ENCODE measurements at places on chromosomes 1 and 21. TPM values are rescaled to one million over a fixed set of nuclear protein-coding genes. Genes with fewer than 3 reads are reported as not detected.
A peak's percentile ranks its signal among the peaks of the same experiment; 100 is the strongest.

- no peak for DNase-seq
These were observed 25.7 kb upstream of the KCNK1 start for GRCh38 chr1:233587958-233588799.

- no peak for DNase-seq
These were observed 9.4 kb upstream of the PIK3C2B start for GRCh38 chr1:204503913-204504519.

DNA sequence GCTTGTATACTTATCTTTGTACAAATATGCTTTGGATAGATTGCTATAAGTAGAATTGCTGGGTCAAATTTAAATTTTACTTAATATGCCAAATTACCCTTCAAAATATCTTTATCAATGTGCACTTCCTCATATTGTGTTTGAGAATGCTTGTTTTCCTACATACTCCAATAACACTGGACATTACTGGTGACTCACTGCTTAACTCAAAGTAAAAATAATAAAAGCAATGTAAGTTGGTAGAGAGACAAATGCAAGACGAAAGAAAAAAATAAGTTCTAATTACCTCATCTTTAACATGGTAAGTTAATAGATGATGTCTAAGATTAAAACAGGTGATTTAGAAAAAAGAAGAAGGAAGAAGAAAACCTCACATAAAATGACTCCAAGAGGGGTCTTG is 7.9 kb upstream of the SH3GLB1 start:
- DNase-seq: peak; percentile 10

DNA sequence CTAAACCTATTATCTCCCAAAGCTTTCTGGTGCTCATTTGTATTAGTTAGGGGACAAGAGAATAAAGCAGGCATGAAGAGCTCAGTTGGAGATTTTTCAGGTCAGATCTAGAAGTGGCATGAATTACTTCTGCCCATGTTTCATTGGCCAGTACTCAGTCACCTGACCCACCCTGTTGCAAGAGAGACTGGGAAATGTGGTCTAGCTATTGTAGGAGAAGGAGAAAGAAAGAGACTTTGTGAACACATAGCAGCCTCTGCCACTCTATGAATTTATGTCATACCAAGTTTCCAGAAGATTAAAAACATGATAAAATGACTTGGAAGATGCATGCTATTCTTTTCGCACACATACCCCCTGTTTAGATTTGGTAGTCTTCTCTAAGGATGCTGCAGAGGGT is 302.3 kb upstream of the RUNX1 start:
- no peak for DNase-seq

- DNase-seq: no peak
These were observed 8.1 kb downstream of the SDC3 start for GRCh38 chr1:30900486-30900885.

GRCh38 chr21:31235671-31236450 is 108.2 kb downstream of the TIAM1 start:
- DNase-seq: peak; percentile 82

DNA sequence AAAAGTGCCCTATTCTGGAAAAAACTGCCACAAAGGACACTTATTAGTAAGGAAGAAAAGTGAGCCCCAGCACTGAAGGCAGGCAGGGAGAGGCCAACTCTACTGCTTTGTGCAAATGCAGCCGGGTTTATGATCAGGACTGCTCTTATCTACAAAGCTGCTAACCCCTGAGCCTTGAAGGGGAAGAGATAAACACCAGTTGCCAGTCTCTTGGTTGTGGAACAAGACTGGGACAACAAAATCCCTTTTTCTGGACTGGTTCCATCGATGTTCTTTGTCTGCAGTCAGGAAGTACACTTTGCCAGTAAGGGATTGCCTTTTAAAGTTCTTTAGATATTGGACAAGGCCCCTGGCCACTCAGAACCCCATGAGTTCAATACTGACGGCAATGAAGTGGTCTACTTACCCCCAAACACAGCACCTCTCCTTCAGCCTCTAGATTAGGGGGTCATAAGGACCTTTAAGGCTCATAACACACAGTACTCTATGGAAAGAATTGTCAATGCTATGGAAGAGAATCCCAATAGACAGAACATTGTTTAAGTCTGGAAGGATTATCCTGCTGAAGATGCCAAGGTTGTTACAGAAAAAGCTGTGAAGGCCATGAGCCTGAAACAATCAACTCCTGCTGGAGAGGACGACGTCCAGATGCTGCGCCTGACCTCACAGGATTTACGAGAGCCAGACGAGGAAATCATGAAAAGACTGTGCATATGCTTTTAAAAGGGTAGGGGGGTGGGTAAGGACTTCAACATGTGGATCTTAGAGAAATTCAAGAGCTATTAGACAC is 43.6 kb downstream of the GNB1 start:
- no peak for DNase-seq

GRCh38 chr1:236204039-236204438 is 61.7 kb downstream of the GPR137B start:
- peak; percentile 5 for DNase-seq

- no peak for DNase-seq
These were observed 281.8 kb downstream of the BARHL2 start for GRCh38 chr1:90435351-90435750.

GRCh38 chr1:16175610-16176553 is 20.0 kb upstream of the EPHA2 start:
- DNase-seq: peak; percentile 77

- DNase-seq: no peak
These were observed 18.6 kb upstream of the TMPRSS2 start for GRCh38 chr21:41526478-41527087.

GRCh38 chr1:176382163-176382562 is 80.8 kb upstream of the PAPPA2 start:
- no peak for DNase-seq

GRCh38 chr21:26583769-26584168 is 10.7 kb upstream of the CYYR1 start:
- DNase-seq: no peak

GRCh38 chr1:210692796-210693195 is 364.1 kb downstream of the HHAT start:
- no peak for DNase-seq

DNA sequence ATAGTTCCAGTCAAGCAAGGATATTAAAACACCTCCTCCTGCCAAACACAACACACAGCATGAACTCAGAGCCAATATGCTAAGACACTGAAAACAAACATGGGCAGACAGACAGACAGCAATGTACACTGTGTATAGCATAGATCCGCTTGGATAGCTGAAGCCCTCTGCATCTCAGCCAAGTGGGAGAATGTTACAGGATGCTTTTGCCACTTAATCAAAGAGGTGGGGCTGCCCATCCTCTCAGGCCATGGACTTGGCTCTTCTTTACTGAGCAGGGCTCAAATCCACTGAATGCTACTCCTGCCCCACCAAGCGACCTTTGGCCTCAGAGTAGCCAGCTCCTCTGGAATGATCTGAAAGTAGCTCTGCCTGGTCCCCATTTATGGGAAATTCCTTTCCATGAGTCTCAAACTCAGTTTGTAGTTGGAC is 64.7 kb upstream of the NGF start:
- no peak for DNase-seq

DNA sequence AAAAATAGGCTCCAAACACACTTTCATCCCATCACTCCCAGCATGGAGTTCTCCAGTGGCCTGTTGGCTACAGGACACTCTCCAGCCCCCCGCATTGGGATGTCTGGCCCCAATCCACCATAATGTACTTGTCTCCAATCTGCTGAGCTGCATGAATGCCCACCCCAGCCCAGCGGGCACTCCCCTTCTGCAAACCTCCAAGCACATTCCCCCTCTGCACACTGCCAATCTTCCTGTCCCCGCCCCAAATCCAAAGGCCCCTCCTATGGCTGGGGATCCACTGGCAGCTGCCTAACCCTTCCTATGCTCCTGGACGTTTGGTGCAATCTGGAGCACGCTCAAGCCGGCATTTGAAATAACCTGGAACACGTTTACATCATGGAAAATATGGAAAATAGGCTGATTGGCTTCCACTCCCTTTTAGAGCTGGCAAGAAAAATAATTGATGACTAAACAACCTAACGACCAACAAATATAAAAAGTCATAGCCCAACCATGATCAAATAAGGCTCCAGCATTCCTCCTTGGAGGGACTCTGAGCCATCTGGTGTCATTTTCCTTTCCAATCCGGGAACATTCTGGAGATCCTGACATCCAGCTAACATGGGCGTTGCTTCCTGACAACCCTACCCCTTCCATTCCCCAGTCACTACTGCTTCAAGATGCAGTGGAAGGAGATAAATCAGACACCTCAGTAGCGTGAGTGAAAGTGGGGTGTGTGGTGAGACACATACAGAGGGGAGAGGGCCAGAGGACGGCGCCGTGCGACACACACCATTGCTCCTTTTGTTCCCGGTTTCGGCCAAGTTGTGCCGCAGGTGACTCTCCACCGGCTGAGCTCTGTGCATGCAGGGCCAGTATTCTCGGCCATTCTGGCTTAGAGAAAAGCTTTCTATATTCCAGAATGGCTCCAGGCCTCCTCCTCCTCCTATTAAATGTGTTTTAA is 41.6 kb downstream of the PDE9A start:
- no peak for DNase-seq

DNA sequence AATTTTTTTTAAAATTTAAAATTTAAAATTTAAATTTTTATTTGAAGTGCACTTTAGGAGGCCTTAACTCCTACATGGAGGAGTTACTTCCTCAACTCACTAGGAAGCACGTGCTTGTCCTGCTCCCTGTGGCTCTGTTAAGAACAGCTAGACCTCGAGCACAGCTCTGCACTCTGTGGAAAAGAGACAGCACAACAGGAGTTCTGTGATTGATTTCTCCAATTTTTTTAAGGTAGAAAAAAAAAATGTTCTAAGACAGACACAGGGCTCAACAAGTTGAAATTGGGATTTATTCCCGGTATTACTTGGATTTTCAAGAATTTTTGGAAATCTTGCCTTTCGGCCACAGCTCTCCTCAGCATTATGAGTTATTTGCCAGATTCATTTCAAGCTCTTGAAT is 356.6 kb upstream of the LYPLAL1 start:
- no peak for DNase-seq

DNA sequence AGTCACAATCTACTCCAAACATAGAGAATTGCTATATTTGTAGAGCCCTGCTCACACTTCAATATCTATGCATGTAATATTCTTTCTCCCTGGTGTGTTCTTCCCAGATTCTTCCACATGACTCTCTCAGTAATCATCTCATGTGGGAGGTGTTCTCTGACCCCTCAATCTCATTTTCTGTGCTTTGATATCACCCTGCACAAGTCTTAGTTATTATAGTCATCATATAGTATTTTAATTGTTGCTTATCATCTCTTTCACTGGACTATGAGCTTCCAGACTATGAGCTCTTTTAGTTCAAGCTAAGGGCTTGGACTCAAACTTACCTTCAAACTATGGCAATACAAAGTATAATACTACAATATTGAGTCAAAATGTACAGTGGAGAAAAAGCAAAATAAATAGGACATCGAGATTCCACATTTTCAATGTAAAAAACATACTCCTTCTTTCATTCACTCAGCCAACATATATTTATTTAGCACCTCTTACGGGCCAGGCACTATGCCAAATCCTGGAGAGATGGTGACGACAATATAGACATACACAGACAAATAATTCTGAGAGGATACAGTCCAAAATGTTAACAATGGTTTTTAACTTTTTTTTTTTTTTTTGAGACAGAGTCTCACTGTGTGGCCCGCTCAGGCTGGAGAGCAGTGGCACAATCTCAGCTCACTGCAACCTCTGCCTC is 12.7 kb downstream of the TESK2 start:
- DNase-seq: no peak

GRCh38 chr1:33153650-33154049 is 28.2 kb downstream of the TRIM62 start:
- no peak for DNase-seq

DNA sequence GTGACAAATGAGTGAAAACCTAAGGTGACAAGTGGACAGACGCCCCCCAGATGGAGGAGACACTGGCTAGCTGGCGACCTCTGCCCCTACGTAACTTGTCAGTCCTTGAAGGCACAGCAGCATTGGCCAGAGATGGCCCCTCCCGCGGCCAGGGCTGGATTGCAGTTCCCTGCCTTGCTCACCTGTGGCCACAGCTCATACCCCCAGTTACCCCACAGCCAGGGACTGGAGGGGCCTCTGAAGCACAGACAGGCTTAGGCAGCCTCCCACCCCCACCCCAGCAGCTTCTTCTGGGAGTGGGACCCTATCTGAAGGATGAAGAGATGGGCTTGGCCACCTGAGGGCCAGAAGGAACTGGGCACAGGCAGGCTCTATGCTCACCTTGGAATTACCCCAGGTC is 3.7 kb downstream of the HES3 start:
- no peak for DNase-seq

Gene PDC
- polyA plus RNA-seq: not detected

Gene LEMD1
- polyA plus RNA-seq: 4.6 TPM

Gene MYOG
- not detected for polyA plus RNA-seq

Gene LRRIQ3
- polyA plus RNA-seq: 0.75 TPM

Gene F13B
- polyA plus RNA-seq: not detected

Gene OR2M3
- not detected for polyA plus RNA-seq

Gene CCDC181
- not detected for polyA plus RNA-seq

Gene OR10J1
- polyA plus RNA-seq: not detected

Gene BLZF1
- 18.2 TPM for polyA plus RNA-seq

Gene ASPM
- 6.7 TPM for polyA plus RNA-seq

Measured in mammary epithelial cell (primary cell).